ENCODE measurements at places on chromosomes 1 and 21.
A peak's percentile ranks its signal among the peaks of the same experiment; 100 is the strongest.

GRCh38 chr1:39940253-39940652, 14.7 kb upstream of the MFSD2A start:
- no peaks in the 10 kb centered on the region for H3K27me3 ChIP-seq
- H3K36me3 ChIP-seq = no peaks in the 10 kb centered on the region
- peak; percentile 24 for DNase-seq
- H3K4me3 ChIP-seq = no peak overlapping the region

DNA sequence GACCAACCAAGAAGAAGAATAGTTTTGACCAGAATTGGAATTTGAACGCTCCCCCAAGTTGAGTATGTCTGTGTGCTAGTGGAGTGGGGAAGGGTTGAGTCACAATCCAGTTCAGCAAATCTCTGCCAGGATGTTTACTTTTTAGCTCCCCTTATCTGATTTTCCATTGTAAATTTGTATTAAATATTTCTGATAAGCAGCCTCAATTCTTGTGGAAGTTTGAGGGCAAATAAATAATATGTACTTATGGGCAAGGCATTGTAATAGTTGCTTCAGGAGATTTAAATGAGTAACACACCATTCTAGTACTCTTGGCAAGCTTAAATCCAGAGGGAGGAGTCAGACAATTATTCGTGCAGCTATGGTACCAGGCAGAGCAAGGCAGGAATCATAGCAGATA, 14.4 kb downstream of the CXADR start:
- H3K36me3 ChIP-seq = no peaks in the 10 kb centered on the region
- H3K27ac ChIP-seq = no peak overlapping the region
- no peak for DNase-seq
- no peaks in the 10 kb centered on the region for H3K4me1 ChIP-seq

DNA sequence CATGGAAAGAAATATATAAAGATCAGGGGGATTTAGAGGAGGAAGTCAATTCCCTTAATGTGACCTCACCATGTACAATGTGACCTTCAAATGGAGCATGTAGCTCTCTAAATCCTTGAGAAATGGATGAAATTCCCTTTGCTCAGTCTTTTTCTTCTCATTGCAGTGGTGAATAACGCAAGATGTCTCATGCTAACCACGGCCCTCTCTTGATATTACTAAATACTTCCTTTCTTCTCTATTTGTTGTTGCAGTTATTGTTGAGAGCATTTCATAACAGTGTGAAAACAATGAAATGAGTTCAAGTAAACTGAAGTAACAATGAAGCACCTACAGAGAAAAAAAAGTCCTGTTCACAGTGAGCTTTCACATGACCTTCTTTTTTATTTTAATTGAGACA, 55.6 kb downstream of the ZNF281 start:
- no peak for DNase-seq
- no peaks in the 10 kb centered on the region for H3K36me3 ChIP-seq
- H3K4me3 ChIP-seq = no peak overlapping the region
- peaks cover 28% of the 10 kb centered on the region for H3K4me1 ChIP-seq
- H3K27me3 ChIP-seq = no peaks in the 10 kb centered on the region

- H3K4me3 ChIP-seq = no peak overlapping the region
- DNase-seq = no peak
- H3K36me3 ChIP-seq = no peaks in the 10 kb centered on the region
- H3K27ac ChIP-seq = no peak overlapping the region
Measured at GRCh38 chr1:163191301-163191700, 11.4 kb downstream of the RGS5 start.

DNA sequence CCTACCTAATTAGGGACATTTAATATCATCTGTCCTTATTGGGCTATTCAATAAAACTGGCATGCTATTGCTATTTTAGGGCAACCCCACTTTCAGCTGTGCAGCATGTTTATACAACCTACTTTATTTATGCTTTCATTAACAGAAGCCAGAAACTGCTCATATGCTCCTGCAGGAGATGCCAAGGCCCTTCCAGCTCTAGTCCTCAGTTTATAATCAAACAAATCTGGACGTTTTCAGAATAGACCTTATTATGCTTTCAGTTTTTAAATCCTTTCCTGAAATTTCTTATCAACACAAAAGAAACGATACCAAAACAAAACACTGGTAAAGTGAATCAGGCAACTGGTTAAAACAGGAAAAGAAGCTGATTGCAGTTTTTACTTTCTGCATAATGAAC, 53.2 kb downstream of the PTGS2 start:
- no peaks in the 10 kb centered on the region for H3K27me3 ChIP-seq
- no peak overlapping the region for H3K27ac ChIP-seq
- no peaks in the 10 kb centered on the region for H3K36me3 ChIP-seq
- no peaks in the 10 kb centered on the region for H3K4me1 ChIP-seq
- no peak for DNase-seq

- H3K27ac ChIP-seq = no peak overlapping the region
- no peaks in the 10 kb centered on the region for H3K36me3 ChIP-seq
- no peak for DNase-seq
Measured at GRCh38 chr1:49694251-49694827, 329.4 kb downstream of the AGBL4 start.

DNA sequence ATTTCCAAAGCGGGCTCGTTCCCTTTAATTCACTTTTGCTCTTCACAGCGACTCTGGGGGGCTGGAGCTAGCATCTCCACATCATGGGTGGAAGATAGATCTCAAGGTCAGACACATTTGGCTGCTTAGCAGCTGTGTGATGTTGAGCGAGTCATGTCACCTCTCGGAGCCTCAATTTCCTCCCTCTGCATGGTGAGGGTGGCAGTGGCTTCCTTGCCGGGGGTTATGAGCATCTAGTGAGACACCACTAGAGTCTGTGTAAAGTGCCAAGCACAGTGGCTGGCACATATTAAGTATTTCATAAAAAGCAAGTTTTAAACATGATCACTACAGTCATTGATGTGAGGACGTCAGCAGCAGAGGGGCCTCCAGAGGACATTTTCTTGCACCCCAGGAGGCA, 16.9 kb upstream of the ECE1 start:
- H3K27me3 ChIP-seq = no peaks in the 10 kb centered on the region
- no peak for DNase-seq
- peak overlapping the region; percentile 24 for H3K27ac ChIP-seq
- H3K4me1 ChIP-seq = peaks cover 67% of the 10 kb centered on the region
- H3K36me3 ChIP-seq = peaks cover 3% of the 10 kb centered on the region

DNA sequence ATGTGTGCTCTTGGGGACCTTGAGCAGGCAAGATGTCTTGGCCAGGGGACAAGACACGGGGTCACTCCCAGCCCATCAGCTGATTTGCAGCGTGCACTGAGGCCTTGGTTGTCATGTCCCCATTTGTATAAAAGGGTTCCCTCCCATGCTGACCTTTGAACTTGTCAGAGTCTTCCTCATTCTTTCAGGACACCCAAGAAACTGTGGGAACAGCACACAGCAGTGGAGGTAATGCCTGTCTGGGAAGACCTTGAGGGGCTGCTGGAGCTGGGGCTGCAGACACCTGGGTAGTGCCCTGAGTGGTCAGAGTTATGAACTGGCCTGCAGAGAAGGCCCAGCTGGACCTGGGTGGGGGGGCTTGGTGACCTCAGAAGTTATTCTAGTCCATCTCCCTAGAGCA, 46.4 kb downstream of the FAAH start:
- peaks cover 10% of the 10 kb centered on the region for H3K4me1 ChIP-seq
- no peaks in the 10 kb centered on the region for H3K36me3 ChIP-seq
- H3K27ac ChIP-seq = no peak overlapping the region
- H3K27me3 ChIP-seq = no peaks in the 10 kb centered on the region

DNA sequence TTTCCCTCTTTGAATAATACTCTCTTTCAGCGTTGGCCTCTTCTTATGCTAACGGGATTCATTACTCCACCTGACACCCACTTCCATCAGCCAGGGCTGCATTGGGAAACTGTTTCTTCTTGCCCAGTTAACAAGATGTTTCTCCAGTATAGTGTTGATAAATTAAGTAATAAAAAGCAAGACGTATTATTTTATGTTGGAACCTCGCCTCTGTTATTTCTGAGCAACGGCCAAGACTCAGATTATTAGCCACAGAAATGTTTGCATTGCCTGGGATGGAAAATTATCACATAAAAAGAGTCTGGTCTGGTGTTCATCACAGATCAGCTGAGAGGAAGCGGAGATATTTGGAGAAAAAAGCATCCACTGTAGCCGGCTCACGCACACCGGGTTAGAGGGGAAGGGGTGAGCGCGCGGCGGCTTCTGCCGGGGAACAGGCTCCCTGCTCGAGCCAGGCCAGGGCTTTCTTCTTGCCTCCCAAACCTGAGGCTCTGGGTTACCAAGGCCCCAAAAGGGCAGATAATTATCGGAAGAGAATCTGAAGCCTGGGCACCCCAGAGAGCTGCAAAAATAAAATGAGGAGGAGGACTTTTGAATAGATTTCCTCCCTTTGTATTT, 189.5 kb downstream of the PRDM16 start:
- no peak for DNase-seq
- H3K27me3 ChIP-seq = no peaks in the 10 kb centered on the region
- H3K27ac ChIP-seq = no peak overlapping the region
- no peak overlapping the region for H3K4me3 ChIP-seq
- H3K4me1 ChIP-seq = no peaks in the 10 kb centered on the region
- H3K36me3 ChIP-seq = no peaks in the 10 kb centered on the region

DNA sequence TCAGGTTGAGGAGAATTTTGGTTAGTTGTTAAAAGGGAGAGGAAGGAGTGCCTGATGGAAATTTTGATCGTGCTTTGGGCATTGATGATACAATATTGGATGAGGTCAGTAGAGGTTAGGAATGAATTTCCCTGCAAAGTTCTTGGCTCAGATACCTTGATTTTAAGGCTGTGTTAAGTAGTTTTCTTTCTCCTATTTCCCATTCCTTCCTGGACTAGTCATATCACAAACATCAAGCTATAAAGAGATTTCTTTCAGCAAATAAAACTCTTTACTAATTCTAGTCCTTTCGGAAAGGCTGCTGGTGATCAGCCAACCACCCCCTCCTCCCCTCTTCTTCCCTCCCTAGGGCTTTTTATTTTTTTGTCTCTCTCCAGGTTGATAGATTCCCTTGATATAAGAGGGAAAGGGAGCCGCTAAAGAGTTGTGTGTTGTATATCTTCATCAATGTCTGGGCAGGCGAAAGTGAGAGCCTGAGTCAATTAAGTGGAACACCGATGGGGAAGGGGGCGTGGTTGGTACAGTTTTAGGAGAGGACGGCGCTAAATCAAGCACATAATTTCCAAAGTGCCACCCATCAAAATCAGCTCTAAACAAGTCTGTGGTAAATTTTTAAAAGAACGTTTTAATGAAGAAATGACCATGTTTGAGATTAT, 100.1 kb upstream of the PLXNA2 start:
- H3K36me3 ChIP-seq = no peaks in the 10 kb centered on the region
- no peak overlapping the region for H3K4me3 ChIP-seq

- H3K27ac ChIP-seq = no peak overlapping the region
- no peaks in the 10 kb centered on the region for H3K36me3 ChIP-seq
- no peak for DNase-seq
- H3K4me3 ChIP-seq = no peak overlapping the region
- H3K4me1 ChIP-seq = no peaks in the 10 kb centered on the region
Measured at GRCh38 chr1:35326246-35326866, 57.8 kb downstream of the ZMYM4 start.

Measured in CD4-positive, alpha-beta T cell (primary cell).